Activated CD8-positive, alpha-beta memory T cell treated with anti-CD3 and anti-CD28 coated beads, Interleukin-2, amount 50 U/mL, for 4 hours (primary cell): ENCODE measurements at places on chromosomes 2 and 18.

- no peak for DNase-seq
Observed at GRCh38 chr2:178482437-178482836, 2.2 kb downstream of the PLEKHA3 start.

DNA sequence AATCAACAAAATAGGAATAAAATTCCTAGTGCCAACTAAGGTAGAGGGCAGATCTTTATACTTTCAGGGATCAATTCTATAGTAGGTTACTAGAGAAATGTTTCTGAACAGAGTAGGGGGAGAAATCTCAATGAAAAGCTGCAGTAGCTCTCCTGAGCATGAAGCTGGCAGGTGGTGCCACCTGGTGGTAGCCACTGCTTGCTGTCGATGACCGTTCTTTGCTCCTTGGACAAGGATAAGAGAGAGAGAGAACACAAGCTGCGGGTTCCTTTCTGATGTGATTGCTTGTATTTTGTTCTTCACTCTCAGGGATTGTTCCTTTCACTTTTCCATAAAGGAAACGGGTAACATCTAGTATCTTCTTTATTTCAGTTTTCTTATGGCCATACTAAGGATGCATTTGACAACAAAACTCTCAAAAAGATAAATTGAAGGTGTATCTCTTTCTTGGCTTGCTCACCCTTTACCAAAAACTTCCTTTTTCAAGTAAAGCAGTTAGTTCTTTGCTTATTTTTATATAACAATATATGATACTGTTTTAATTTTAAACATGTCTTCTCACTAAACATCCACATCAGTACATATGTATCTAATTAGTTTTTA lies 18.6 kb upstream of the MRPL19 start:
- DNase-seq: peak; percentile 63

DNA sequence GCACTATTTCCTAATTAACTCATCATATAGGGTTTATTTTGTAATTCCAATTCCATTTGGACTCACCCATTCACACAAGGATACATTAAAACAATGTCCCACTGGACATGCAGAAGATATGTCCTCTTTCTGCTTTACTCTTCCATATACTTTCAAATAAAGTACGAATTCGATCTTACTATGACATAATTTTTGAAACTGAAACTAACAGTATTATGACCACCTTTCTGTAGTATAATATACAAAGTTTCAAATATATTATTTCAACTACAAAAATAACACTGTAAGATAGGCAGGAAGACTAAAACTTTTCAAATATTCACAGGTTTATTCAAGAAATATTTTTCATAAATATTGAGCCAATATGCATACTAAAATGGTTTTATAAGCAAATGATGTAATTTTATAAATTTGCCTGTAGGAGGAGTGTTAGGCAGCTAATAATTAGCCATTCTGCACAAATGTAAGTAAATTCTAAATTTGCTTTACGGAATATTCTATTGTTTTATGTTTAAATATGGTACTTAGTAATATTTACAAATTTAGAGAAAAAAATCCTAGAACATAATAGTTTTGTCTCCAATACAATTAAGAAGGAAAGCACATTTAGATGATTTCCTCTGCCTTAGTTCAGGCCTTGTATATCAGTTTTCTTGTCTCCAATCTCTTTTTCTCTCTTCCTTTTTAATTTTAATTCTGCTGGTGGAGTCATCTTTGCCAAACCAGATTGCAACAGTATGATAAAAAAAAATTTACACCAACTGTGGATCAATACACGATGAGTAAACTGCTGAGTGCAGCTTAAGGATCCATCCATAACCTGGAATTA lies 85.9 kb downstream of the CERKL start:
- DNase-seq: no peak

GRCh38 chr2:227509824-227510619 lies 38.1 kb downstream of the AGFG1 start:
- DNase-seq: no peak

GRCh38 chr2:224151161-224151560 lies 112.1 kb upstream of the SERPINE2 start:
- DNase-seq: no peak

DNA sequence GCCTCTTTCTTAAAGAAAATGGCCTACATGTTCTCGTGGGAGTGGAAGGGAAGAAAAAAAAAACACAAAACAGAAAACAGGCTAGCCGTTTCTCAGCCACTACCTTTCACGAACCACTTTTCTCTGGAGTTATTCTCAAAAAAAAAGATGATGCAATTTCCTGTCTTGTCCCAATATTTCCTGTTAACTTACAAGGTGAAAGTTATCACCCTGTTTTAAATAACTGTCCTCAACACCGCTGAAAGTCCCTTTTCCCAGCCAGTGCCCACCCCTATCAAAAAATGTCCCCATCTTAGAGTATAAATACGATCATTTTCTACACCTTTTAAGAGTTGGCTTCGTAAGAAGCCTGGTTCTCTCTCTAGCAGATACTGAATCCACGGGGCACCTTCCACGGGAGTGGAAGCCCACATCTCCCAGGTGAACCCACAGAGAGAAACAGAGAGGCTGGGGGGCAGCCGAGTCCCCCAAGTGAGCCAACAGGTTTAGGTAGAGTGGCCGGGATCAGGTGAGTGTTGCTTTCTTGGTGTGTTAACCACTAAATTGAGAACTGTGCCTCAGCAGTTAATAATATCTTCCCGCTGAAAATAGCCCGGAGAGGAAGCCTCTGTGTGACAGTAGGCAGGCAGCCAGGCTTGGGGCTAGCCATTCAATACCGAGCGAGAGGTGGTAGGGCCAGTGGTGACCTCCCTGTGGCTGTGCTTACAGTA lies 15.9 kb downstream of the SMAD7 start:
- DNase-seq: no peak

- DNase-seq: no peak
Observed at GRCh38 chr18:50880119-50880465, 1.2 kb downstream of the ME2 start.

DNA sequence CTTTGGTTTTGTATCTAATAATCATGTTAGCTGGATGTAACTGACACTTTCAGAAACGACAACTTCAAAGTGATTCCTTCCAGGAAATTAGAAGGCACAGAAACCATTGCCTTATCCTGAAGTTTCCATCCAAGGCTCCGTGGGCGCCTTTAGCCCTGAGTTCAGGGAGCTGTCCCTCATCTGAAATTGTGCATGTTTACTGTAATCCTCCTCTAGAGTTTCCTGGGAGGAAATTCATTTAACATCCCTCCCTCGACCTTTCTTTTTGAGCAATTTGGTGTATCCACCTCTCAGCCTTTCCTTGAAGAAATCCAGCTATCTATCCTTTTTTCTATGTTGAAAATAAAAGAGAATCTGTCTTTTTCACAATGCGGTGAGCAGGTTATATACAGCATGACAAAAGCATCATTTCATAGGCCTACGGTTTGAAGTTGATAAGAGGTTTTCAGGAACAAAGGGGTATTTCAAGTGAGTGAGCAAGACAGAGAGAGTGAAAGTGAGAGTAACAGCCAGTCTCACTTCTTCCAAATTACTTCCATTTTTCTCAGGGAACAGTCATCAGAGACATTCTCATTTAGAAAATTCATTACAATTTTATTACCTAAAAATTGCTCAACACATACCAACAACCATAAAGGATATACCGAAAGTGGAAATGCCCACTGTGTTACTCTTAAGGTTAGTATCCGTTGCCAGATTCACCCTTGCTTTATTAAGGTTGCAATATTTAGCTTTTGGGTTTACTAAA lies 167.3 kb downstream of the MREG start:
- no peak for DNase-seq

GRCh38 chr2:239625971-239626734 lies 225.3 kb upstream of the HDAC4 start:
- DNase-seq: no peak

GRCh38 chr2:127277028-127277427 lies 16.9 kb downstream of the ERCC3 start:
- no peak for DNase-seq

- no peak for DNase-seq
Observed at GRCh38 chr18:43571078-43571689, 293.9 kb upstream of the SYT4 start.

- DNase-seq: no peak
Observed at GRCh38 chr2:100813527-100813926, 6.4 kb upstream of the NPAS2 start.

- no peak for DNase-seq
Observed at GRCh38 chr2:186027922-186028321, 289.3 kb downstream of the FSIP2 start.

DNA sequence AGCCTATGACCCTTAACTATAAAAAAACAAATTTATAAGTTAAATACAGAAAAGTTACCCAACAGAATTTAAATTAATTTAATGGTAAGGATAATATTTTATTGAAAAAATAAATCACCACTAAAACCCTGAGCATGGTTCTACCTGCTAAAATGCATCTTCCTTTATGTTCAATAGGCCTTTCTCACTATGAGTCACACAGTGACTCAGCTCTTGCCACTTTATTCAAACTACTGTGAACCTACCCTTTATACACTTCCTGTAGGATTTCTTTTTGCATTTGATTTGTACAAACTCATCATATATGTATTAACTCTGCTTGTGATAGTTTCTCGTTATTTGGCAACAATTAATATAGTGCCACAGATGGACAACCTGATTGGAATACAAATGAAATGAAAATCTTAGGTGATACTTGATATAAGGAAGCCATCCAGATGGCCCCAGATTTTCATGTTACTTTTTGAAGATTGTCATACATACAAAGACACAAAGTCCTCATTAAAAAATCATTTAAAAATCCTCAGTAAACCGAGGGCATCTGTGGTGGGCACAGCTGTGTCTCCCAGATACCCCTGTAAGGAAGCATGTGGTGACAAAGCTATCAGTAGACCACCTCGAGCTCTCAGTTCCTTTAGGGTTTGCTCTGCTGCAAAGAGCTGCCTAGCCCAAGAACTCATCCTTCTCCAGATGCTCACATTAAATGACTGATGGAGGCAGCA lies 55.2 kb upstream of the COBLL1 start:
- DNase-seq: no peak

DNA sequence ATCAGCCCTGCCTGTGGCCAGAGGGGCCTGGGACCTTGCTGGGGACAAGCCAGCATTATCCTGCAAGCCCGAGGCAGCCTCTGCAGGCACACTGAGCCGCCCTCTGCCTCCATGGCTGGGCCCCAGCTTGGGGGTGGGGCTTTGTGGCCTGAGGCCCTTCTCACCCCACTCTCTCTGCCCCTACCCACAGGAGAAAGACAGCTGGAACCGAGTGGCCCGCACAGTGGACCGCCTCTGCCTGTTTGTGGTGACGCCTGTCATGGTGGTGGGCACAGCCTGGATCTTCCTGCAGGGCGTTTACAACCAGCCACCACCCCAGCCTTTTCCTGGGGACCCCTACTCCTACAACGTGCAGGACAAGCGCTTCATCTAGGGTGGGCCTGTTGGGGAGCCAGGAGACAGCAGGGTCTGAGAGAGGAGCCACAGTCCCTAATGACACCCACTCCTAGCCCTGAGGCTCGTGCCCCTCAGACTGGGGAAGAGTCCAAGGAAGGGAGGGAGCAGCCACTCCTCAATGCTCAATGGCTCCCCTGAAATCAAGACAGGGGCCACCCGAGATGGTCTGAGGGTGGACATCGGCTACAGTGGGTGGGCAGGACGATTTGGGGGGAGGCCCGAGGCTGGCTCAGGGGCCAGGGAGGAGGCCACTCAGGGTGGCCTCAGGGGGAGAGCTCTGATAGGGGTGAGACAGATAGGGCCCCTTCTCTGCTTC lies 4.4 kb upstream of the CHRNG start:
- no peak for DNase-seq

GRCh38 chr2:107591561-107592279 lies 235.0 kb upstream of the RGPD4 start:
- no peak for DNase-seq

DNA sequence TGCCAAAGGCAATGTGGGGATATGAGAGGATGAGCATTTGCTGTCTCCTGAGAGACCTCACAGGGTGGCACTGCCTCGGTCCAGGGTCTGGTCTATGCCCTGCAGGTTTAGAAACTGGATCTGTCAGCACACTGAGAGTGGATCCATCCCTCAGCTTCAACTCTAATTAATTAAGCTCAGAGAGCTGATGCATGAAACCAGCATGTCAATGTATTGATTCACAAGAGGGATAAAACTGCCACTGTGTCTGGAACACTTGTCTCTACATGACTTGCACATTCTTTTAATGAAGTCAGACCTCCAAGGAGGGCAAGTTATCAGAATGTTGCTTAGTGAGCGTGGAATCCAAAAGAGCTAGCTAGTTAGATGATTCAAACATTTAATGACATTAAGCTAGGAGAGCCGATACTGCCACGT lies 22.5 kb upstream of the POLE4 start:
- no peak for DNase-seq

DNA sequence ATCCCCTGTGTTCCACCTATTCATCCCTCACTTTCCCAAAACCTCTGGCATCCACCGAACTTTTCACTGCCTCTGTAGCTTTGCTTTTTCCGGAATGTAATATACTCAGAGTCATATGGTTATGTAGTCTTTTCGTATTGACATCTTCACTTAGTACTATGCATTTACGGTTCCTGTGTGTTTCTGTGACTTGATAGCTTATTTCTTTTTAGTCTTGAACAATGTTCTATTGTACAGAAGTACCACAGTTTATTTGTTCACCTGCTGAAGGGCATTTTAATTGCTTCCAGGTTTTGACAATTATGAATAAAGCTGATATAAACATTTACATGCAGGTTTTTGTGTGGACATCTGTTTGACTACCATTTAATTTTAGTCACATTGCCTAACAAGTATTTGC lies 154.7 kb upstream of the DOK6 start:
- DNase-seq: no peak

DNA sequence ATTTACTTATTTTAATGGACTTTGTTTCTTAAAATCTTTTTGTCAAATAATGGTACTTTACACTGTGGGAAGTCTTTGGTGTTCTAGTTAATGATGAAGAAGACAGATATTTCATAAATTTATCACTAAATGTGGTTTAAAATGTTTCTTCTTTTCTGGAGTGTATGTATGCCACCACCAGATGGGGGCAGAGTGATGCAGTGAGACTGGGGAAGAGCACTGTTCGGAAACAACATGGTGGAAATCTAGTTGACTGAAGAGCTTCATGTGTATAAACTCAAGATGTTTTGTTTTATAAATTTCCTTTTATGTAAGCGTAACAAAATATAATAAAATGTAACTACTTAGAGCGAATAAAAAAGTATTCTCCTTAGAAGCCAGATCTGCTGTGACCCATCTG lies 195.1 kb downstream of the KCNE4 start:
- DNase-seq: no peak

- DNase-seq: no peak
Observed at GRCh38 chr2:118240276-118240675, 152.0 kb downstream of the INSIG2 start.

DNA sequence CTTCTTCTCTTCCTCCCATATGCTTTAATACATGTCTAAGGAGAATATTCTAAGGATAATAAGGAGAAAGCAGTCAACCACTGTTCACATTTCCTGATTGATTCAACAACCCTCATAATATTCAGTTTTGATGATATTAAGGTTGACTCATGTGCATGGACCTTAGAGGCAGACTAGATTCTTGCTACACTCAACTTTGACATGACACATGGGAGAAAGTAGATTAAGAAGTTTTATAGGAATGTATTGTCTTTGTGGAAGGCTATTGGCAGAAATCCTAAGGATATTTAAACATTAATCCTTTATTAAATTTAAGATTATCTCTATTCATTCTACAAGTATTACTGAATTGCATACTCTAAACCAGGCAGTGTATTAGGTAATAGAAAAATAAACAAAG lies 309.1 kb upstream of the CYRIA start:
- no peak for DNase-seq
